ENCODE measurements at places on chromosomes 6 and 20. TPM values are rescaled to one million over a fixed set of nuclear protein-coding genes. Genes with fewer than 3 reads are reported as not detected.

Gene RIPOR2
- polyA plus RNA-seq = 2.3 TPM

Gene KLC4
- polyA plus RNA-seq = 44.4 TPM

Gene RIPK1
- polyA plus RNA-seq = 12.6 TPM

Gene MC3R
- polyA plus RNA-seq = not detected

Gene DSP
- 25.0 TPM for polyA plus RNA-seq

Gene GRM1
- not detected for polyA plus RNA-seq

Measured in liver (tissue), 10 donors.